Stimulated activated naive CD4-positive, alpha-beta T cell (primary cell): ENCODE measurements at places on chromosomes 12 and 14.
A peak's percentile ranks its signal among the peaks of the same experiment; 100 is the strongest.

- DNase-seq = no peak
Measured at GRCh38 chr14:105938055-105938863, 411.9 kb downstream of the TMEM121 start.

DNA sequence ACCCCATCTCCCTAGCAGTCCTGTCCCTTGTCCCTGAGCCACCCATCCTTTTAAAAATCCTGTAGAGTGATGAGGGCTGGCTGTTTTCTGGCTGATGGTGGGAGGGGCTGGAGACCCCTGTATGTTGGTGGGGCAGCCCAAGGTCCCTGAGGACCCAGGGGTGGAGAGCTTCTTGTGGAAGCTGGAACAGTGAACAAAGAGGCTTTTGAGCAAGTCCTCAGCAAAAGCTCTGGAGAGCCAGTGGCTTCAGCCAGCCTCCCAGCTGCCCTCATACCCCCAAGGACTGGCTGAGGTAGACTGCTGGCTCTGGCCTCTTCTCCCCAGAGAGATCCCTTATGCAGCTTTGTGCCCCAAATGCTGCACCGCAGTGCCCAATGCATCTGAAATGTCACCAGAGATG is 29.2 kb upstream of the COL2A1 start:
- no peak for DNase-seq

- DNase-seq = no peak
Measured at GRCh38 chr14:66501592-66501991, 6.4 kb upstream of the GPHN start.

GRCh38 chr12:91877022-91877421 is 268.6 kb downstream of the BTG1 start:
- DNase-seq = peak; percentile 91

DNA sequence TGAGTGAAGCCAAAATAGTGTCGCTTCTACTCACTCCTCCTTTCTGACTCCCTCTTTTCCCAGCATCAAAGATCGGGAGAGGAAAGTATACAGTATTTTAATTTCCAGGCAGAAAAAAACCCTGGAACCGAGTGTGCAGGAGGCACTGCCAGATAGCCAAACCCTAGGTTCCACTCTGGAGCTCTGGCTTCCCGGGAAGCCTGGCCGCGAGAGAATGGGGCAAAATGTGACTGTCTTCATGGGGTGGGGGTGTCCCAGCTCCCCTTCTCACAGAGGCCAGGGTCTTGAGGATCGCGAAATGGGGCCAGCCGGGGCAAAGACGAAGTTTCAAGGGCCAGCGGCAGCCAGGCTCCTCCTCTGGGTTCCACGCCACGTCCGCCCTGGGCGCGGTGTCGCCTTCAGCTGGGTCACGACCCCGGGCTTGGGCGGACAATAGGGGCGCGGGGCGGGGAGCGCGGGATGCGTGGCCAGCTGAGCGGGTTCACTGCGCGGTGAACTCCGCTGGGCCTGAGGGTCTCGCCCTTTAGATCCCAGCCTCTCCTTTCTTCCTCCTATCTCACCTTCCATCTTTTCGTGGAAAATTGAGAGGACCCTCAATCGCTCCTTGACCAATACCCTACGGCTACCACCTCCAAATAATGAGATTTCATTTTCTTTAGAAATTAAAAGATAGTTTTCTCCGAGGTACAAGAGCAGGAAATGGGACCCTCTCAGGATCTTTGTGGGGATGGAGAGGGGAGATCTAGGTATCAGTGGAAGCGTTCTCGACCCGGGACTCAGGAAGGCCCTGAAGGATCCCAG is 6.7 kb downstream of the HOXC4 start:
- DNase-seq = no peak

DNA sequence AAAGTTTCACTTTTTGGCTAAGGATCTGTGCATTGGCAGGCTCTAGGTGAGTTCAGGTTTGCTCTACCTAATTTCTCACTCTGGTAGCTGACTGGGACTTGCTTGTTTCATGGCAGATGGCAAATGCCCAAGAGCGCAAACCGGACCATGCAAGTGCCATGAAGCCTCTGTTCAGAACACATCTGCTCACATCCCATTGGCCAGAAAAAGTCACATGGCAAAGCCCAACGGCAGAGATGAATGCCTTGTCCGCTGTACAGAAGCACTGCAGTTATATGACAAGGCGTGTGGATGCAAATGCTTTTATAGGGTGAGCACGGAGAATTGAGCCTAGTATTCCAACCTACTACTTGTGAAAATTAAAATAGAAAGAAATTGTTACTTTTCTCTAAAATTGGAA is 202.2 kb upstream of the HMGA2 start:
- no peak for DNase-seq

- DNase-seq = no peak
Measured at GRCh38 chr12:1776170-1776921, 44.0 kb upstream of the LRTM2 start.

GRCh38 chr14:102209224-102209966 is 69.7 kb downstream of the WDR20 start:
- DNase-seq = no peak

DNA sequence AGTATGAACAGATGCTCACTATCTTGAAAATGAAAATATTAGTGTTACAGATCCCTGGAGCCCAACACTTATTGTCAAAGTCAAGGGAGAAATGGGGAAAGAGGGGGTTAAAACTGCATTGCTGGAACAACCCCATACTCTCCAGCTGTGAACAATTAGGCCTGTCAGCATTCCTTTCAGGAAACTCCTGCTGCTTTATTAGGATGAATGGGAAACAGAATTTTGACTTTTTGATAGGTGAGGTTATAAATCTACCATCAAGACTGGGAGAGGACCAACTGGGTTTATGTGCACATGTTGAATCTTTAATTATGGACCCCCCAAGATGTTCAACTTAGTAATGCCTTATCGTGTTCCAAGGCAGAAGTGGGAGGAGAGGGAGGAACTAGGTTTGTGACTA is 85.0 kb downstream of the TMTC1 start:
- no peak for DNase-seq

DNA sequence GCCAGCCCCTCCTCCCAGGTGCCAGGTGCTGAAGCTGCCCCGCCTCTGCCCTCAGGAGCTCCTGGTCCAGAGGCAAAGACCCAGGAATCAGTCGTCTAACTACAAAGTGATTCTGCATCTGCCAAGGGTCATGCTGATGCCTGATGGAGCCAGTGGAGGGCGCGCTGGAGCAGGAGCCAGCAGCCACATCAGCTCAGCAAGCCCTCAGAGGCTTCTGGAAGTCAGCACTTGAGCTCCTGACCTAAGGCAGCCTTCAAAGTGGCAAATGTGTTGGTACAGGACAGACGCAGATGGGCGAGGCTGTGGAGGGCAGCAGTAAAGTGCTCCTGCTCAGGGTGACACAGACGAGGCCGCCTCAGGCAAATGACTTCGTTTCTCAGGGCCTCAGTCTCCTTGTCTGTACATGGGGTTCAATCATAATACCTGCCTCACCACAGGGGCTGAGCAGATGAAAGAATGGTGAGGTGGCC is 10.9 kb downstream of the C12orf43 start:
- peak; percentile 6 for DNase-seq

DNA sequence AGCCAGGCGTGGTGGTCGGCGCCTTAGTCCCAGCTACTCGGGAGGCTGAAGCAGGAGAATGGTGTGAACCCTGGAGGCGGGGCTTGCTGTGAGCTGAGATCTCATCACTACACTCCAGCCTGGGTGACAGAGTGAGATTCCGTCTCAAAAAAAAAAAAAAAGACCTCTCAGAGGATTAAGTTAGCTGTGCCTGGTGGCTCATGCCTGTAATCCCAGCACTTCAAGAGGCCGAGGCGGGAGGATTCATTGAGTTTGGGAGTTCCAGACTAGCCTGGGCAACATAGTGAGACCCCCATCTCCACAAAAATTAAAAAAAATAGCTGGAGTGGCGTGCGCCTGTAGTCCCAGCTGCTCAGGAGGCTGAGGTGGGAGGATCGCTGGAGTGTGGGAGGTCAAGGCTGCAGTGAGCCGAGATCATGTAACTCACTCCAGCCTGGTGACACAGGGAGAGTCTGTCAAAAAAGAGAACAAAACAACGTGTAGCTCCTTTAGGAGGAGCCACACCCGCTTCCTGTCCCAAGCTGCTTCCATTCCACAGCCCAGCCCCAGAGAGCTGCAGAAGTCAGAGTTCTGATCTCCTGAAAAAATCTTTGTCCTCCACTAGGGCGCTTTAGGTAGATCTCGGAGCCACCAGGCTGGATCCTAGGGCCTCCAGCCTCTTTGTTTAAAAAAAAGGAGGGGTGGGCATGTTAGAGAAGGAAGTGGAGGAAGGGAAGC is 11.5 kb upstream of the ULK1 start:
- no peak for DNase-seq

GRCh38 chr14:91835920-91836843 is 31.2 kb downstream of the TC2N start:
- DNase-seq = peak; percentile 94

DNA sequence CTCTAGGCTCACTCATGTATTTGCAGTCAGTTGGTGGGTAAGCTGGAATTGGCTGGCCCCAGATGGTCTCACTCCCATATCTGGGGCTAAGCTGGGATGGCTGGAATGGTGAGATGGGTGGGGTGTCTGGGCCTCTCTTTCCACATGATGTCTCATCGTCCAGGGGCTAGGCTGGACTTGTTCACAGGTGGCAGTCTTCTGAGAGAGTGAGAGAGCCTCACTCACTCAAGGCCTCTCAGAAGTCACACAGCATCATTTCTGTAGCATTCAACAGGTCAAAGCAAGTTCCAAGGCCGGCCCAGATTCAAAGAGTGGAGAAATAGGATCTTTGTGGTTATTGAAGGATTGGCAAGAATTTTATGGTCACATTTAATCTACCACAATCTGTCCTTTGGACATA is 102.7 kb downstream of the UNC79 start:
- no peak for DNase-seq

DNA sequence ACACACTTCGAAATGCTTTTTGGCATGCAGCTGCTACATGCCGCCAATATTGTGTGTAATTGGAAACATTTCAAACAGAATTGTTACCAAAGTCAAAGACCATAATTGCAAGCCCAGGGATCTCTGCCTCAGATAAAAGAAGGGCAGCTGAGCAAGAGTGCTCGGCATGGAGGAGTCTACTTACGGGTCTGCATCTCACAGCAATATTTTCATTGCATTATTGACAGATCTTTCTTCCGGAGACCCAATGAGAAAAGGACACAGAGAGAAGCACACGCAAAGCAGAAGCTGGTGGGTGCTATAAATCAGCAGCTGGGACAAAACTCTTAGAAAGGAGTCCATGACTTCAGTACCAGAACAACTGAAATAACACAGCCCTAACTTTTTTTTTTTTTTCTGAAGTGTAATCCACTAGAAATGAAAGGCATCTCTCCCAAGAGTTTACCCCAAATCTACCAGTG is 4.9 kb downstream of the PRICKLE1 start:
- no peak for DNase-seq

- DNase-seq = peak; percentile 8
Measured at GRCh38 chr12:43882578-43883178, 46.8 kb downstream of the TMEM117 start.

DNA sequence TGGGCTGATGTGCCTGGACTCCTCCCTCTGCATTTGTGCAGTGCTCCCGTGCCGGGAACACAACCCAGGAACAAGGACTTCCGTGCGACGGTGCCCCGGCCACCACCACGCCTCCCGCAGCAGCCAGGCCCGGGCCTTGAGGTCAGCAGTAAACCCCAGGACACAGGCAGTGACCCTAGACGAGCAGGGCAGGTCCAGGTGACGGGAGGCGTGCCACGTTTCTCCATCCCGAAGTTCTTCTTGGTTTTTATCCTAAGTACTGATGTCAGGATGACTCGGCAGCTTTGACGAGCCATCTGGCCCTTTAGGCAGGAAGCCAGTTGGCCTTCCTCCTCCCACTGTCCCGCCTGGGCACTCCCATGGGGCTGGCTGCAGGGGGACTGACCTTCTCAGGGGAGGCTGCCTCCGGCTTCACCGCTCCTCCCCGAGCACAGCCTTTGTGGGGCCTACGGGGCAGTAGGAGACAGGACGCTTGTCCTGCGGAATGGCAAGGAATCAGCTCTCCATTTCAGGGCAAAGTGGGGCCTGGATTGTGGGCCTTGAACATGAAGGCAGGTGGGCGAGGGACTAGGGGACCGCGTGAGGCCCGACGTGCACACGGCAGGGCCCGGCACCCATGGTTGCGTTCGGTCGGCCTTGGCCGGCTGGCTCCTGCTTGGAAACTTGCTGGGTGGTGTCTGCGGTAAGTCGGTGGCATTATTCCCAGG is 94.1 kb downstream of the FBXL14 start:
- DNase-seq = no peak

- DNase-seq = no peak
Measured at GRCh38 chr12:109710205-109710746, 3.3 kb upstream of the FAM222A start.

- no peak for DNase-seq
Measured at GRCh38 chr14:103067231-103067954, 10.0 kb upstream of the CDC42BPB start.

- no peak for DNase-seq
Measured at GRCh38 chr12:76778364-76778763, 14.4 kb downstream of the ZDHHC17 start.

DNA sequence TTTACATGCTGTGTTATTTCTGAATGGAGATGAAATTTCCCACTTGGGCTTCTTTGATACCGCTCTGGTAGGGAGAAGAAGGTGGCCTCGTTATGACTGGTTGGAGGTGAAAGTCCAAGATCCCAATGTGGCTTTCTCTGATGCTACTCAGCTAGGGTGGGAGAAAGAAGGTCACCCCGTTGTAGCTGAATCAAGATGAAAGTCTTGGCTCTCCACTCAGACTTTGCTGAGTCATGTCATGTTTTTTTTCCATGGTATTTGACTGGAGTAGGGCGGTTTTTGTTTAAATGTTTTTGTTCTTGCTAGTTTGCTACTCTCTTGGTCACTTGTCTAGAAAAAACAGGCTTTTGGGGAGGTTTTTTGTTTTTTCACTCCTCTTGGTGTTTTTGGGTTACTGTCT is 2.4 kb upstream of the PDE6H start:
- no peak for DNase-seq

- no peak for DNase-seq
Measured at GRCh38 chr12:75661908-75662307, 150.5 kb upstream of the KRR1 start.

DNA sequence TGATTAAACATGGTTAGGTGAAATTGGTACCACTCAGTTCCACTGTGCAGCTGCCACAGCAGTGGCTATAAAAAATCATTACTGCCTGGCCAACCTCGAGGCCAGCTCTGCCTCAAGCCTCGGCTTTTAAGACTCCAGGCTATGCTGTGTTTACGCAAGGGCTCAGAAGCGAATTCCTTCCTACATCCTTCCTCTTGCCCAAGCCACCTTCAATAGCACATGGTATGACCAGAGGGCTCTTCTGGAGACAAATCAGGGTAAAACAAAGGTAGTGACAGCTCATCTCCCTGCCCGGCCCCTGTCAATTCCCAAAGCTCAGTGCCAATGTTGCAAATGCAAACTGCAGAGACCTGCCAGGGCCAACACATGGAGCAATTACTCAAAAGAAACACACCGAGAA is 31.9 kb downstream of the NUAK1 start:
- DNase-seq = no peak

GRCh38 chr12:127822809-127823411 is 444.1 kb upstream of the TMEM132C start:
- no peak for DNase-seq

DNA sequence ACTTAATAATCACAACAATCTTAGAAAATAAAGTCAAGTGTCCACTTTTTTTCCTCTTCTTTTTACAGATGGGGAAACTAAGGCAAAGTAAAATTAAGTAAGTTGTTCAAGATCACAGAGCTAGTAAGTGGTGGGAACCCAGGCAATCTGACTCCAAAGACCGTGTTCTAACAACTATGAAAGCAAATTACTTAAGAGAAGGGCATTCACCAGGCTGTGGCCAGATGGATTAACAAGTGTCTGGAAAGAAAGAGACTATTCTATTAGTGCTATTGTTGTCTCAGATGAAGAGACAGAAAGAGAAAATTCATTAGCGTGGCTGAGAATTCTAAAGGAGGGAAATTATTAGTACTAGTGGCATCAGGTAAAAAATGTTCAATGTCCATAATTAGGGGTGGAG is 48.5 kb downstream of the FGD6 start:
- no peak for DNase-seq
